CD8-positive, alpha-beta memory T cell (primary cell): ENCODE measurements at places on chromosomes 13 and 19. TPM values are rescaled to one million over a fixed set of nuclear protein-coding genes. Genes with fewer than 3 reads are reported as not detected.
A peak's percentile ranks its signal among the peaks of the same experiment; 100 is the strongest.

The HSD17B14 gene
- polyA plus RNA-seq: 1.1 TPM

The IZUMO2 gene
- polyA plus RNA-seq: not detected

The LGALS7 gene
- polyA plus RNA-seq: not detected

DNA sequence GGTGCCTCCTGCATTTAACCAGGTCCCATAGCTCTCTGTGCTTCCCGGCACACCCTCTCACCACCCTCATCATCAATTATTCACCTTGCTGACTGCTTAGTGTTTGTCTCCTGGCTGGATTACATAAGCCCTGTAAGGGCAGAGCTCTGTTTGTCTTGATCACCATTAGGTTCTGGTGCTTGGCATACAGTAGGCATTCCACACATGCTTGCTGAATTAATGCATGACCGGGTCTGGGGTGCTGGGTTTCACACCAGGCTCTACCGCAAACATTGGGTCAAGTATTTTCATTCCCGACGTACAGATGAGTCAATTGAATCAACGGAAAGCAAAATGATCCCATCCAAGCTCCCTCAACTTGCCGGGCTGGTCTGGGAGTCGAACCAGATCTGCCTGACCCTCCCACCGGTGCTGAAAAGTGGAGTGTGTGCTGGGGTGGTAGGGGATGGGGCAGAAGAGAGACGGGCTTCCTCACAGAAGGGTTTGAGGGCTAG is 28.5 kb downstream of the VAV1 start:
- H3K27ac ChIP-seq: peak overlapping the region; percentile 68
- peak overlapping the region; percentile 68 for H3K4me3 ChIP-seq
- H3K4me1 ChIP-seq: peaks cover 45% of the 10 kb centered on the region
- H3K27me3 ChIP-seq: no peaks in the 10 kb centered on the region
- no peaks in the 10 kb centered on the region for H3K36me3 ChIP-seq
